Stimulated activated CD4-positive, alpha-beta T cell treated with anti-CD3 and anti-CD28 coated beads, Interleukin-12 subunit alpha, Interleukin-12 subunit beta, amount 100 ng/mL, for 48 hours (primary cell): ENCODE measurements at places on chromosomes 4 and X.

DNA sequence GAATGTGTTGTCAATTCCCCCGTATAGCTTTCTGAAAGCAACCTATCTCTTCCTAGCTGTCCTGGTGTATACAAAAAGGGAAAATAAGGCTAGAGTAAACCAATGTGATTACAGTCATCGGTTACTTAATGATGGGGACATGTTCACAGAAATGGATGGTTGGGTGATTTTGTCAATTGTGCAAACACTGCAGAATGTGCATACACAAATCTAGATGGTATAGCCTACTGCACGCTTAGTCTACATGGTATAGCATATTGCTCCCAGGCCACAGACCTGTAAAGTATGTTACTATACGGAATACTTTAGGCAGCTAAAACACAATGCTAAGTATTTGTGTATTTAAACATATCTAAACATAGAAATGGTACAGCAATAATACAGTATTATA, 5.1 kb downstream of the DTHD1 start:
- no peak for DNase-seq

DNA sequence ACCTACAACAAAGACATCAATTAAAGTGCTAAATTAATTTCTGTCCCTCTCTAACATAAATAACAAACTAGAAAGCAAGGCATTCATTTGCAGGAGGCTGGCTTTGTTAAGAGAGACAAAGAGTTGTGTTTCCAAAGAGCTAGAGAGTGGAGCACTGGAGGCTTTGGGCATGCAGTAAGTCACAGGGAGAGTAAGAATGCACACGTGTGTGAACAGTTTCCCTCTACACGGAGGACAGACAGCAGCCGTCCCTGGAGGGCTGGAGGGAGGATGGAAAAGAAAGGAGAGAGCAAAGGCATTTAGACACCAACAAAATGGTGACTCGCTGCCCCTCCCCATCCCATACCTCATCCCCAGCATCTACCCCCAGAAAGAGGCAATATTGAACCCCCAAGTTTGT, 20.4 kb upstream of the DCHS2 start:
- no peak for DNase-seq

GRCh38 chr4:26076000-26076587, 162.1 kb downstream of the SMIM20 start:
- DNase-seq, result peak; percentile 53

DNA sequence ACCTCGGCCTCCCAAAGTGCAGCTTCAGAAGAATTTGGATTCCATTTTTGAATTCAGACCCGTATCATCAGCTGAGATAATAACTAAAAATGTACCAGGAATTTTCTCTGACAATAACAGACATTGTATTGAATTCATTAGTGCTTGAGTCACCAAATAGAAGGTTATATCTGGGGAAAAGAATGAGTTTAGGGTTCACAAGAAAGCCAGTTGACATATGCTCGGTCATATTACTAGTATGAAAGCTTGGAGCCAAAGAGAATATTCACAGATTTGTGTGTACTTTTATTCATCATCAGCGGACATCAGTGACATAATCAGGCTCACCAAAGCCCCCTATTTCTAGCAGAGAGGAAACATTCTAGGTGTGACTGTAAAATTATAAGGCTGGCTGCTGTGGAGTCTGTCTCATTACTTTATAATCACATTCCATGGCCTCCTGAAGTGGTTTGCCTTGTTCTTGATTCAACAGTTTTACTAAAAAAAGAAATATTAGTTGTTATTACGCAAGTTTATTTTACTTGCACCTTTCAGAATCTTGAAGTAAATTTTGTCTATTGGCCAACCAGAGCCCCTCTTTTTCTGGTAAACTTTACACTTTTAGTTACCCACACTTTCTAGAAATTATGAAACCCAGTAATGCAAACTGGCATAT, 14.6 kb upstream of the DCTD start:
- no peak for DNase-seq

DNA sequence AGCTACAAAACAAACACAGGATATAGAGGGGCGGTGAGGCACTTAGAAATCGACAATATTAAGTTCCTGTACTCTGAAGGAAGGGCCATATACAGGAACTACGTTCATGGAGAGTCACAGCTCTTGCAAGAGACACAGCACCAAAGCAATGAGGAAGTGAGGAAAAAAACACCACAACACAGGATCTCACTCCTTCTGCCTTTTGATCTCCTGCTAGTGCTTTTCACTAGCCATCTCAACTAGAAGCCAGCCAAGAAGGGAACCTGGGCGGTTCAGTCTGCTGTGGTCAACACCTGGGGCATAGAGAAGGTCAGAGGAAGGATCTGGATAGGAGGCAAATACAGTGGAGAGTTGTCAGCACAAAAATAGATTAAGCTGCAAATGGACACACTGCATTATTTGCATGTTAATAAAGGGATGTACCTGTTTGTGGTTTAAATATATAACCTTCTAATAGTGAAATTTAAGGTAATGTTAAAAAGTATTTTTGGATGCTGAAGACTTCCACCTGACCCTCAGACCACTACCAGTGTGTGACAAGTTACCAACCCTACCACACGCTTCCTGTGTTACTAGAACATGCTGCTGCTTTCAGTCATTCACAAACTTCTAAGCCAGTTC, 104.6 kb downstream of the DTHD1 start:
- no peak for DNase-seq

DNA sequence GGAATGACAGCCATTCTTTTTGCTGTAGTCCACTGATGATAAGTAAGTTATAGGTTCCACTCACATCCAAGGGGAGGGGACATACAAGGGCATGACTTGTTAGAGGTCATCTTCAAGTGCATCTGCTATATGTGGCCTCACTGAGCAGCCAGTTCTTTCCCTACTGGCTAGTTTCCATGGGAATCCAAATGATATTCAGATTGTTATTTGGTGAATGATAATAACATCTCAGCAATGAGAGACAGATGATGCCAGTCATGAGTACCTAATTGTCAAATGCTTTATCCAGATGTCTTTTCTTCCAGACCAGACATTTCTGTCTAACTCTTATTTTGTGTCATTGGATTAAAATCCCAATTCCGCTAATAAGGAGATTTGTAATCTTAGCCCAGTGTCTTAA, 460.4 kb upstream of the BOD1L1 start:
- no peak for DNase-seq

DNA sequence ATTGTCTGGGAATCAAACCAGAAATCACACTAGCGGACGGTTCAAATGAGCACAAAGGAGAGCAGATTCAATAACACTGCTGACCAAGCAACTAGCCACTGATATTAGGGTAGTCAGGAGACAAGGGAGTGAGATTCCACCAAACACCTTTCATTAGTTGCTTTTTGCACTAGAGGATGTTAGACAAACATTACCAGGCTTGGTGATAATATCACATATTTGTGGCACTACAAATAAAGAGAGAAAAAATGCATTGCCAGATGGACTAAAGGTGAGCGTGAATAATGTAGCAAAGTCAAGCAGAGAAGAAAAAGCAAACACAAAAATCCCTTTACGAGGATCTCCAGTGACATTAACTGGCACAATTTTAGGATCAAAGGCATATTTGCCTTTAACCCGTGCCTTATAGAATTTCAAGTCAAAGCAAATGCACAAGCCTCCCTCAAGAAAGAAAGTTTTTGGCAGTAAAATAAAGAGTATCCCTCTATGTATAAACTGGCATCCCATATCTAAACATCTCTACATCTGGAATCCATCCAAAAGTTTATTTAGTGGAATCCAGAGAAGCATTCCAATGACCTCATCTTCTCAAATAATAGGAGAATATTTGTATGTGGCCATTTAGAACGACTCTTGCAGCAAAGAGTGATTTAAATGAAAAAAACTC, 290.9 kb downstream of the KCTD8 start:
- DNase-seq, result no peak

DNA sequence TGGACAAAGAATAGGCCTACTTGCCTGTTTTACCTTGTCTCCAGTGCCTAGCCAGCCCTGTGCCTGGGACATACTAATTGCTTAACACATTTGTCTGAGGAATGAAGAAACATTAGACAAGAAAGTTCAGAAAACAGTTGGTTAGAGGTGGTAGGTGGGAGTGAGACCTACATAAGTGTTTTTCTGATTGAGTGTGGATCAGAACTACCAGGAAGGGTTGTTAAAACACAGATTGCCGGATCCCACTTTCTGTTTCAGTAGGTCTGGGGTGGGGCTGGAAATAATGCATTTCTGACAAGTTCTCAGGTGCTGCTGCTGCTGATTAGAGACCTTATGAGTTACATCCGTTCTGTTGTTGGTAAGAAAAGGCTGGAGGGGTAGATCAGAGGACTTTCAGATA, 5.7 kb upstream of the JADE1 start:
- no peak for DNase-seq

DNA sequence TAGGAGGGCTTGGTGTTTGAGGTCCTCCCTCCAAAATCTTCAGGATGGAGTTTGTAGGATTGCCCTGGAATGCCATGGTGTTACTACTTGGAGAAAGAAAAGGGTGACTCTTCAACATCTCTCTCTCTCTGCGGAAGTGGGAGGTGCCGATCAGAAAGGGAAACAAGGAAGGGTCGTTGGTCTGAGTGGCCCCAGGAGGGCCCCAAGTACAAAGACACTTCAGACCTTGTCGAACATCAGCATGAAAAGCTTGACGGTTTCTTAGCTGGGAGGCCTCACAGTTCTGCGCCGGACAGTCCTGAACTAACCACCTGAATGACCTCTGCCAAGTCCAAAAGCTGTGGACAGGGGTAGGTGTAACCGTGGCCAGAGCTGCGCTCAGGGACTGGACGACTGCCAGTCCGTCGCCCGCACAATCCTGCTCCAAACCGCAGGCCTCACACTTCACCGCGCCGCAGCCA, 646 bp upstream of the GSX2 start:
- DNase-seq, result no peak

GRCh38 chrX:68428431-68428830, 4.9 kb downstream of the OPHN1 start:
- DNase-seq, result no peak

- DNase-seq, result no peak
Observed at GRCh38 chrX:30680618-30681017, 27.4 kb downstream of the GK start.
